ENCODE measurements at places on chromosomes 11 and 22.
A peak's percentile ranks its signal among the peaks of the same experiment; 100 is the strongest.

DNA sequence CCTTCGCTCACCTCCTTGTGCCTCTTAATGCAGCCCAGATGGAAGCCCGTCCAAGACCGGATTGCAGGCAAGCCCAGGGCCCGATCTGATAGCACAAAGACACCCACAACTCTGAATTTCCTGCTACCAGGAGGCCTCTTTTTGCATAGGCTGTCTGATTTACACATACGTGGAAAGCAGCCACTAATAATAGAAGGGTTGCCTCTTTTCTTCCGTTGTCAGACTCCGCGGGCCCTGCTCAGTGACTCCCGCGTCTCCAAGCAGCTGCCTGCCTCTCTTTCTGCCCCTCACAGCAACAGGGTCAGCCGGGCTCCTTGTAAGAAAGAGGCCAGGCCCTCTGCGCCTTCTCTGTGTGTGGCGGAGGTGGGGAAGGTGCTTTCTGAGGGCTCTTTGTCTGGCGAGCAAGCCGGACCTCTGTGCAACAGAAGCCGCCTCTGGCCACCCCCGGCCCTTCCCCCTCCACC, 26.7 kb downstream of the FLI1 start:
- H3K27me3 ChIP-seq, result no peaks in the 10 kb centered on the region
- H3K27ac ChIP-seq, result no peak overlapping the region
- DNase-seq, result no peak
- H3K4me3 ChIP-seq, result no peak overlapping the region
- no peaks in the 10 kb centered on the region for H3K36me3 ChIP-seq
- H3K4me1 ChIP-seq, result no peaks in the 10 kb centered on the region

GRCh38 chr22:33811686-33812085, 108.6 kb downstream of the LARGE1 start:
- no peaks in the 10 kb centered on the region for H3K36me3 ChIP-seq
- H3K27ac ChIP-seq, result no peak overlapping the region
- no peak overlapping the region for H3K4me3 ChIP-seq
- DNase-seq, result no peak
- no peaks in the 10 kb centered on the region for H3K27me3 ChIP-seq

GRCh38 chr11:118689503-118689851, 10.0 kb upstream of the TREH start:
- H3K27ac ChIP-seq, result no peak overlapping the region
- peaks cover 34% of the 10 kb centered on the region for H3K4me1 ChIP-seq
- H3K27me3 ChIP-seq, result no peaks in the 10 kb centered on the region
- no peak overlapping the region for H3K4me3 ChIP-seq
- DNase-seq, result no peak

- no peak overlapping the region for H3K4me3 ChIP-seq
- no peak for DNase-seq
- no peaks in the 10 kb centered on the region for H3K27me3 ChIP-seq
- no peaks in the 10 kb centered on the region for H3K4me1 ChIP-seq
These were observed 20.5 kb upstream of the APOL5 start for GRCh38 chr22:35697142-35697541.

GRCh38 chr11:102620818-102621561, 4.1 kb downstream of the MMP20 start:
- no peaks in the 10 kb centered on the region for H3K27me3 ChIP-seq
- DNase-seq, result no peak
- no peak overlapping the region for H3K4me3 ChIP-seq
- no peaks in the 10 kb centered on the region for H3K4me1 ChIP-seq

GRCh38 chr11:34345540-34345876, 12.3 kb downstream of the ABTB2 start:
- peaks cover 68% of the 10 kb centered on the region for H3K27me3 ChIP-seq
- H3K27ac ChIP-seq, result no peak overlapping the region
- H3K4me1 ChIP-seq, result no peaks in the 10 kb centered on the region

- peaks cover 37% of the 10 kb centered on the region for H3K27me3 ChIP-seq
- DNase-seq, result peak; percentile 27
- no peak overlapping the region for H3K4me3 ChIP-seq
- H3K36me3 ChIP-seq, result no peaks in the 10 kb centered on the region
These were observed 53.2 kb upstream of the CDON start for GRCh38 chr11:126115816-126116331.

GRCh38 chr11:121210445-121211080, 82.0 kb upstream of the SC5D start:
- peaks cover 4% of the 10 kb centered on the region for H3K27me3 ChIP-seq
- no peaks in the 10 kb centered on the region for H3K4me1 ChIP-seq
- no peak for DNase-seq

All from K562 (cell line).